ENCODE measurements at places on chromosomes 7 and 10.
A peak's percentile ranks its signal among the peaks of the same experiment; 100 is the strongest.

DNA sequence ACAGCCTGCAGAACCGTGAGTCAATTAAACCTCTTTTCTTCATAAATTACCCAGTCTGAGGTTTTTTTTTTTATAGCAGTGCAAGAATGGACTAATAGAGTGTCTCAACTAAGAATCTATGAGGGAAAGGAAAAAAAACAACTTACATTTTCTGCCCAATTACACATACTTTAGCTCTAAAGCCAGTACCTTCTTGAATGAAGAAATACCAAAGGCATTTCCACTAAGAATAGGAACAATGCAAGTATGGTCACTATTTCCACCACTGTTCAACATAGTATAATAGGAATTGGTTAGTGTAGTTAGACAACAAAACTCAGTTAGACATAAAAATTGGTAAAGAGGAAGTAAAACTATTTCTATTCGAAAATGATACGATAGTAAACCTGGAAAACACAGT, 37.6 kb downstream of the MICU1 start:
- DNase-seq = no peak

DNA sequence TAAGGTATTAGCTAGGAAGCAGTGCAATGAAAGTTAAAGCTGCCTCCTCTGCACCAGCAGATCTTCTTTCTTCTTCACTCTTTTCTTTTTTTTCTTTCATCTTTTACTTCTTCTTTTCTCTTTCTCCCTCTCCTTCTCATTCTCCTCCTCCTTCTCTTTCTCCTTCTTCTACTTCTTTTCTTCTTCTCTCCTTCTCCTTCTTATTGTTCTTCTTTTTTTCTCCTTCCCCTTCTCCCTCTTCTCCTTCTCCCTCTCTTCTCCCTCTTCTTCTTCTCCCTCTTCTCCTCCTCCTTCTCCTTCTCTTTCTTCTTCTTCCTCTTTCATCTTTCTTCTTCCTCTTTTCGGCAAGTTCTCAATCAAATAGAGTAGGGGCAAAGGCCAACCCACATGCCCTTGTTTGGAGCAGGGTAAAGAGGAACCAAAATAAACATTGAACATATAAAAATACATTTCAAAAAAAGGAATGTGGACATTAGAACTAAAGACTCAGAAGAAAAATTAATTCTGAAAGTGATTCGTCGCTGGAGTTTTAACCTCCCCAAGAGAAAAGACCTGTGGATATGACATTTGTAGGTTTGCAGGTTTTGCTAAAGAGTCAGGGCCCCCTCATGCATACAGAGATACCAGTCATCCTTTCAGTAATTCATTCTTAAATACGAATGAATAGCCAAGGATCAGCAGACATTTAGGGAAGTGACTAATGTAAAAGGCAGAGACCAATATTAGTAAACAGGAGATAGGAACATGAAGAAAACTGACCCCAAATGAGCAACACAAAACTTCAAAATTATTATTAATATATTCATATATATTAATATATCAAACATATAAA, 93.0 kb upstream of the RSU1 start:
- no peak for DNase-seq

- DNase-seq = no peak
These were observed 16.7 kb upstream of the KLF14 start for GRCh38 chr7:130750755-130751154.

GRCh38 chr10:26269754-26270153, 53.2 kb downstream of the GAD2 start:
- peak; percentile 53 for DNase-seq

DNA sequence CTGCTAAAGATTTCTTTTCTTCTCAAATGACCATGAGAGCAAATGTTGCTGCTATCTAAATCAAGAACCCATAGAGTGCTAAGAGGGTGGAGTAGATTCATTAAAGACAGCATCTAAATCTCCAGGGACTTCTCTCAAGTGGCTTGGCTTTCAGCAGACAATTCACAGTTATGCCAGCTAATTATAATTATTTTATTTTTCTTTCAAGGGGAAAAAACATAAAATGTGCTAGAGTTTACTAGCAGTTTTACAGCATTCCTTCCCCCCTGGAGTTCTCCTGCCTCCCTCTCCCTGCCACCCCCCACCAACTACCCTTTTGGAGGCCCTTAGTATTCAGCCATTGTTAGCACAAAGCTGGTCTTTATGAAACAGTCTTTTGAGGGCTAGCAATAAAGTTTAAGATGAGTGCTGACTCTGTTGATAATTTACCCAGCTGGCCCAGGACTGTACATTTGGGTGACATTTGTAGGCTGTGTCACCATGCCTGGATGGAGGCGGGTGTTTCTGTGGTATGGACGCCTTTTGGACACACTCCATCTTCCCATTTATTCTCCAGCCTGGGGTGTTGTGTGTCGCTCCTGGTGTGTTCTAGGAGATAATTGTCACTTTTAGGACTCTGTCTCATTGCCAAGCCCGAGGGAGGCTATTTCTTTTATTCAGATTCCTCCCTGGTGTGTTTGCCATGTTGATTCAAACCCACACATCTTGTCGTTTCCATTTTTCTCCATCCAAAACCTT, 160.2 kb downstream of the CREB5 start:
- DNase-seq = peak; percentile 65

Data from RCC 7860 (cell line).